ENCODE measurements at places on chromosomes 11 and 22.

DNA sequence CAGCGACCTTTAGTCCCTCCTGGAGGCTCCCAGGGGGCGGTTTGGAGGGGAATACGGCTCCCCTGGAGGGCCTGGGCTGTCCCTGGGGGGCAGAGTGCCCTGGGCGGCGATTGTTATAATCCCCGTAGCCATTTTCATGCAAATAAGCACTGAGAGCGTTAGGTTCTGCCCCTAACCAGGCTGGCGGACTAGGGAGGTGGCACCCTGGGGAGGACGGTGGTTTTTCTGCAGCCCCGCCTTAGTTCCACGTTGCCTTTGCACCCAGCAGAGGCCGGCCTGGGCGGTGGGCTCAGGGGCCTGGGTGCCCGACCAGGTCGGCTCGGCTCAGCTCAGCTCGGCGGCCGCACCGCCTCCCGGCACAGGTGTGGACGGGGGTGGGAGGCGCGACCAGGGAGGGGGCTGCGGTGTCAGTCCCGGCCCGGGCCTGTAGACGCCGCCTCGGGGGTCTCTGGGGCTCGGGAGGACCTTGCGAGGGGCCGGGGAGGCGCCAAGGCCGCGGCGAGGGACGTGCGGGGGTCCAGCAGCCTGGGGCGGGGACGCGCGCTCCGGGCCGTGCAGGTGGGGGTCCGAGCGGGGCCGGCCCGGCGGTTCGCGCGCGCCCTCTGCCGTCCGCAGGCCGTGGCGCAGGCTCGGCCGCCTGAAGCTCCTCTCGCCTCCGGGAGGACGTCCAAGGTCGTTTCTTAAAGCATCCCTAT lies 2.3 kb upstream of the DUSP8 start:
- DNase-seq = peak; percentile 77

DNA sequence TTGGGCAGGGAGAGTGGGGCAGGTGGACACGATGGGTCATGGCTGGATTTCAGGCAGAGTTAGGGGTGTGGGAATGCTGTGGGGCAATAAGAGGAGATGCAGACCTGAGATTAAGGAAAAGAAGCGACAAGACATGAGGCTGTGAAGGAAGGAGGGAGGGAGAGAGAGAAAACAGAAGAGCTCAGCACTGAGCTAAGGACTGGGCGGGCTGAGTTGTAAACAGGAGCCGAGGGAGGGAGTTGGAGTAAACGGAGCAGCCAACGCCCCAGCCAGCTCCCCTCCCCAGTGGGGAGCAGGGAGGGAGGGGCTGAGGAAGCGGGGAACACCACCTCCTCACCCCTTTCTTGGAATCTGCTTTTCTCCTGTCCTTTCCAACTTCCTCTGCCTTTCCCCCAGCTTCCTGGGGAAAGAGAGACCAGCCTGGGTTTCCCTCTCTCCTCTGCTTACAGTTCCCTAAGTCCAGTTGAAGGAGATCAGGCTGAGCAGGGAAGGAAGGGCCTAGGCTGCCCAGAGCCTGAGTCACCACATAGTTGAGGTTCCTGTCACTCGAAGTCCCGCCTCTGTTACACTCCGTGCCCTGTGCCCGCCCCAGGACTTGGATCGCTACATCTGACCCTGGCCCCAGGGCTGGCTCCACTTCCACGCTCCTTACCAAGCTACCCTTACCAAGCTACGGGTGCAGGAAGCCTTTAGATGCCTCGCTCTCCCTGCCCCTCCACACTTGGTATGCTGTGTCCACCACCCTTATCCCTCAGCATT lies 6.7 kb upstream of the AHNAK start:
- peak; percentile 75 for DNase-seq

DNA sequence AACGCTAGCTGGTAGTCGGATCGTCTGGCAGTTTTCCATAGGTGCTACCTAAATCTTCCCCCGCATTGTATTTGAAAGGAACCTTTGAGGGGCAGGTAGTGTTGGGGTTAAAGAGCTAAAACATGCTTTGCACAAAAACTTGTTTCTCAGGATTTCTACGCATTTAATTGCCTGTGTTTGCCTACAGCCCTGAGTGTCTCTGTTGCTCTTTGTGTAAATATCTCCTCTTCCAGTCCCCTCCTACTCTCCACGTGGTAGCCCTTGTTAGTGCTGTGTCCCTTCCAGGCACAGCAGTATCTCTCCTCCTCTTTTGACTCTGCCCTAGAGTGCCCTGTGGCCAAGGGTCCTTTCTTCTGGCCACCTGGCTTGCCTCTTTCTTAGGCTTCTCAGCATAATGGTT lies 81.7 kb downstream of the BARX2 start:
- no peak for DNase-seq

DNA sequence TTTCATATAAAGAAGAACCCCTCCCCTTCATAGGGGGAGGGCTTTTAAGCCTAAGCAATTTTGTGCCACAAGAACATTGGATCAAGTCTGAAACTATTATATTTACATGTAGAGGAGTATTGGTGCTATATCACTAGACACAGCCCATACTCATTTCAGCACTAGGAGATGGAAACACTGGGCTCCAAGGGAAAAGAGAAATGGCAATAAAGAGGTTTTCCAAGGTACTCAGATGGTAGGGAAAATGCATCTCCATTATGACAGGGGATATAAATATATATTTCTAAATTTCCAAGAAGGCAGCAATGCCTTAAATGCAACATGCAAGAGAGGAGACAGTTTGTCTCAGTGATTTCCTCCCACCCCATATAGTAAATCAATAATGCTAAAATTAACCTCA lies 209.0 kb downstream of the RAB38 start:
- no peak for DNase-seq

- no peak for DNase-seq
Measured at GRCh38 chr11:36034551-36035331, 90.9 kb downstream of the LDLRAD3 start.

DNA sequence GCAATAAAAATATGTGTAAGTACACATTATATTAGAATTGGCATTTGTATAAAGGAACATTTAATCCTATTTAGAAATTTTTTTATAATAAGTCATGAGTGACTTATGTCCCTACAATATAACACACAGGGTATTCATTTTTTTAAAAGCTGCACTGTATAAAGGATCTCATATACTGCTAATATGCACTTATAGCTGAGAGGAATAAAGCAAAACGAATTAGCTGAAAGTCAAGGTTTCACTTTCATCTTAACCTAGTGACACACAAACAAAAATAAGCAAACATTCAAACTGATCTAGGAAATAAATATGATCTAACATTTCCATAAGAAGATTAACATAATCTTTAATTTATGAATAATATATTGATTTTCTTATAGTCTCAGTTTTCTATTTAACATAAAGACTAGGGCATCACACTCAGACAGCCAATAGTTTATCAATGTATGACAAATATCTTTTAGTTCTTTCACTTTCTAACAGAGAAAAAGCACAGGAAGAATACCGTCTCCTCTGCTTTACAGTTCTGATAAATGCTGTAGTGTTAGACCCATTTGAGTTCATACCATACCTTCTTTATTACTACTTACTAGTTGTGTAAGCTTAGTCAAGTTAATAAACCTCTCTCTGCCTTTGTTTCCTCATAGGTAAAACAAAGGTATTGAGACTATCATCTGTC lies 42.9 kb downstream of the DCDC1 start:
- DNase-seq = no peak

DNA sequence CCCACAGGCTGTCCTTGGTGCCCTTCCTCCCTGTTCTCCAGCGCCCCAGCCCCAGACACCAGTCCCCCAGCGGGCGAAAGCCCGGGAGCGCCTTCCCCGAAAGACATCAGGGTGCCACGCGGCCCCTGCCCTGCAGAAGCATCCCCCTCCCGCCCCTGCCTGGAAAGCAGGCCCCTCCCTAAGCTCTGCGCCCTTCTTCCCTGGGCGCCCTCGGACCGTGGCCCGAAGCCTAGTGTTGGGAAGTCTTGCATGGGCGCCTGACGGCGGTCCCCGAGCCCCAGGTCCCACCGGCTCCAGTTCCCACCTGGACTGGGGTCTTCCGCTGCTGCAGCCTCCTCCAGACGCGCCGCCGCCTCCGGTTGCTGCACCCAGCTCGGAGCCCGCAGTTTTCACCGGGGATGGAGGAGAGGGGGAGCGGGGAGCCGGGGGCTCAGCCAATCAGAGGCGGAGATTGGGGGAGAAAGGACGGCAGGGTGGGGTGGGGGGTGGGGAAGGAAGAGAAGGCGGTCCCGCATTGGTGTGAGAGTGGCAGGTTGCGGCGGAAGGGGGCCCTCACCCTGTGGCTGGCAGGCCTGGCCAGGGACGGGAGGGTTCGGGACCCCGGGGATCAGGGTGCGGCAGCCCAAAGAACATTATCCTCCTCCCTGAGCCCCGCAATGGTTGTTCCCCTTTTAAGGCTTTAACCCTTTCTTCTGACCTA lies at the start of gene THY1:
Gene THY1 (minus strand): TSS at position 364 of the 700 bp plus-strand sequence. CDS start 2,267 bp downstream, outside the sequence.
- DNase-seq = peak; percentile 46

GRCh38 chr11:94525546-94526324 lies 13.5 kb downstream of the C11orf97 start:
- no peak for DNase-seq

DNA sequence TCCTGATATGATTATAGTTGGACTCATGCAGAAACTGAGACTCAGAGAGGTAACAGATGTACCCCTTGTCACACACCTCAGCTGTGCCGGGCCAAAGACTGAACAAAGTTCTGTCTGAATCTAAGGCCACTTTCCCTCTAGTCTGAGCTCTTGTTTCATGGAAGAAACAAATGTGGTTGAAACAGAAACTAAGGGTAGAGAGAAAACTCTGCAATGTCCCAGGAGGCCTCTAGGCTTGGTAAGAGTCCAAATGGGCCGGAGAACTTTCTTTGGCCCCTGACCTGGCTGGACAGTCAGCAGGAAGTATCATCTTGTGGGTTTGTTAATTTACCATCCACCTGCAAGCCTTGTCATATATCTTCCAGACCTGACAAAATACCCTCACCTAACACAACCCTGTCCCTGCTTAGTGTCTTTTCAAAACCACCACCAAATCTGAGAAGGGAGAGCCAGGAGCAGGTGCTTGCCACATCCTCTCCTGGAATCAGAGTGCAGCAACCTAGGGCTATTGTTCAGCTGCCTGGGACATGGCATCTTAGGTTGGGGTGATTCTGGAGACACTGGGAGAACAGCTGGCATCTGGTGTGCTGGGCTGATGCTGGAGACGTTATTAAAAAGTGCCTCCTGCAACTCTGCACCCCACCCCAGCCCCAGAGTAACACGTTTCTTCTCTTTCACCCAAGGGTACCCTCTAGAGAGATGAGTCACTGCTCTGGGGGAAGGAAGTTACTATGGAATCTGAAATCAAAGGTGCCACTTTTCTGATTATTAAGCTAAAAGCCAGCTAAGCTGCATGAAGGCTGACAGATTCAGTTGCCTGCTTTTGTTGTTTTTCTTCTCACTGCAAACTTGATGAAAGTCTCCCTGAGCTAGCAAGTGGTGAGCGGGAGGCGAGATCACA lies 126.3 kb upstream of the TIMP3 start:
- DNase-seq = no peak

DNA sequence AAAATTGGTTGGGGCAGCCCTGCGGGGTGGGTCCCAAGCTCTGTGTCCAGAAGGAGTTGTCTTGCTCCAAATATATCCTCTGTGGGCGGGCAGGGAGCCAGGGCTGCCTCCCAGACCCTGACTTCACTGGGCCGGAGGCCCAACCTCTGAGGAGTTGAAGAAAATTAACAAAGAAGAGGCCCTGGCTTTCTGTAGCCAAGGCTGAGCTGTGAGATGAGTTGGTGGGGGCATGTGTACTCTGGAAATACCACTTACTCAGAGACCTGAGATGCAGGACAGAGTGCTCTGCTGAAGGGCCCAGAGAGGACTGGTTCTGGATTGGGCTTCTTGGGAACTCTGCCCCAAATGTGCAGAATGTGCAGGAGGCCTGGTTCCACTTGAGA lies 96.3 kb downstream of the SWAP70 start:
- DNase-seq = no peak

DNA sequence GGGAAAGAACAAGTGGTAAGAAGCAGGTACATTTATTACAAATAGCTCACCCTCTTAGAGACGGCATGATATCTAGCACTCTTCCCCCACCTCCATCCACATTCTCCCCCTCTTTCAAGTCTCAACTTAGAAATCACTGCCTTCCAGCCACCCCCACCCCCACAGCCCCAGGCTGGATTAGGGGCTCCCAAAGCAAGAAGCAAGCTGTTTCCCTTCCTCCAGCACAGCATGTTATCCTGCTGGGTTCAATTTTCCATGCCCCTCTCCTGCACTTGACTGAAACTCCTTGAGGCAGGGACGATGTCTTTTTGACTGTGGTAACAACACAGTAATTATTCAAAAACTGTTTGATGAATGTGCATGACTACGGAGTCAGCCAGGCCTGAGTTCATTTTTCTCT lies 350.7 kb downstream of the LARGE1 start:
- no peak for DNase-seq

- DNase-seq = no peak
Measured at GRCh38 chr22:30205281-30206115, 41.1 kb downstream of the LIF start.

DNA sequence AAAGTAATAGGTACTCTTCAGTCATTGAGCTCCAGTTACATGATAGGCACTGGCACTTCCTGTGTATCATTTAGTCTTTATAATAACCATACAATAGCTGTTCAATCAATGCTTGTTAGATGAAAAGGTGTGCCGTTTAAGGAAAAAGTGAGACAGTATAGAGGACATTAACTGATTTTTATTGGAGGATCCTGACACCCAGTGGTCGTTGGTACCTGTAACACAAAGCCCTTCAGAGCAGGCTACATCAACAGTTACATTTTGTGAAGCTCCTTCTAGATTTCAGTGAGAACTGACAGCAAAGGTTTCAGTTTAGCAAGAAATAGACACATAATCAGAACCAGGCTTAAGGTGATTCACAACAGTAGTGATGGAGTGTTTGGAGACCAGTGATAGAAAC lies 44.2 kb downstream of the CCDC81 start:
- no peak for DNase-seq

DNA sequence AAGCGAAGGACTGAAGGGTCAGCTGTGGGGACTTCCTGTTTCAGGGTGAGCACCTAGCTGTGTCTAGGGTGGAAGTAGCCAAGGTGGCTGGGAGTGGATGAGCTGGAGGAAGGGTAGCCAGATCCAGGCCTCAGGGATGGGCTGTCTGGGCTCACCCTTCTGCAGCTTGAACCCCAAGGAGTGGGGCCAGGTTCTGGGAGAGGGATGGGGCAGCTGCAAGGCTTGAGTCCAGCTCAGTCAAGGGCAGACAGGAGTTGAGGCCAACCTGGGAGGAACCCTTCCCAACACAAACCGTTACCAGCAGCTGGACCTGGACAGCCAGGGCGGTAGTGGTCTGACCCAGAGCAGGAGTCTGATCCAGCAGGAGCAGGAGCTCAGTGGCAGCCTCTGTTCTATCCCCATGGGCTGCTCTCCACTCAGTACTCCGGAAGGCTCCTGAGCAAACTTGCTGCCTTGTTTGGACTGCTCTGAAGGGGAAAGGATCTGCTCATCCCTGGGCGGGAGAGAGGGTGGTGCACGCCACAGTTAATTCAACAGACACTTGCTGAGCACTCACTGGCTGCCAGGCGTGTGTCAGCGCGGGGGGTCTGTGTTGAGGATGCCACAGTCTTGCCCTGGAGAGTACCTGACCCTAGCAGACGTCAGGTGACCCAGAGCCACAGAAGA lies 53.8 kb upstream of the THY1 start:
- no peak for DNase-seq
